NCI-H774 (cell line): ENCODE measurements at places on chromosomes 2 and 18.

DNA sequence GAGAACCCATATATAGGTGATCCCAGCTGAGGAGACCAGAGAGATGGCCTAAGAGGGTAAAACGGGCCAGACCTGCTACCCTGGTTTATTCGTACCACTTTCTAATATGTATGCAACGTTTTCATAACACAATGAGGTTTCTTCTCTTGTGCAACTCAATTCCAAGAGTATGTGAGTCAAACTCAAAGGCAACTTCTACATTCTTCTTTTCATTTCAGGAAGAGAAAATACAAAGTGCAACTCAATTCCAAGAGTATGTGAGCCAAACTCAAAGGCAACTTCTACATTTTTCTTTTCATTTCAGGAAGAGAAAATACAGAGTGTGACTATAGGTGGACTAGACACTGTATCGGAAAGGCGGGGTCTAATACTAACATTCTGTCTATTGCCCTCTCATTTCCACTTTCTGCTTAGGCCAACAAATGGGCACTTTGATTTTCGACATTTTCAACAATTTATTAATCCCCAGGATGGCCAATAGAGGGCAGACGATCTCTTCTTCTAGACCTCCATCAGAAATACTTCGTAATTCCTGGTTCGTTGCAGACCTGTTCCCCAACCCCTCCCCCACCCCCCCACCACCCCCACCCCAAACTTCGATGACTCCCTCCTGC, 3.7 kb upstream of the CRIM1 start:
- peak; percentile 30 for DNase-seq

DNA sequence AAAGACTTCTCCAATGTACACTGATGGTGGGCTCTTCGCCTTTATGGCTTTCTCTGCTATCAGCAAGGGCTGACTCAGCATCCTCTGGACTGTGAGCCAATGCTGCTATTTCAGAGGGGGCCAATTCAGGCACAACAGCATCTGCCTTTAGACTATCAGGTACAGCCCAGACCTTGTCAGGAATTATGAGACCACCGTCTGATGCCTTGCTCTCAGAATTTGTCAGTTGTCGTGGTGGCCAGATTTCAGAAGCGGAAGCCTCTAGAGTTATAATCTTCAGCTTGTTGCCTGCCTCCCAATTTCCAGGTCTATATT, 92.7 kb downstream of the ALPK2 start:
- no peak for DNase-seq

DNA sequence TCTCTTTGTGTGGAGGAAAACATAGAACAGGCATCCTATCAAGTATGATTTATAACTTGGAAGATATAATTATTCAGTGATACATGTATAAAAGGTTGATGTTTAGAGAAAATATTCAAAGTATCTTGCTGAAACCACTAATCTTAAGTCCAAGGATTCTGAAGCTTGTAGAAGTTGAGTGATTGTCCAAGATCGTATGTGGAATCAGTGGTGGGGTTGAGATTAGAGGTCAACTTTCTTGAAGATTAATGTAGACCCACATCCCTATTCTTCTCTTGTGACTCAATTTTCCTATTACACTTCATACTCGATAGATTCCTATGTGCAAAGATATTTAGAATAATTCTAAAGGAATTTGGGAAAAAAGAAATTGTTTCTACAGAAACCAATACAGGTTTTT, 1565.9 kb upstream of the ACVR2A start:
- DNase-seq, result no peak

GRCh38 chr2:30425326-30425725, 21.7 kb upstream of the LCLAT1 start:
- no peak for DNase-seq

GRCh38 chr2:224883172-224883516, 159.1 kb downstream of the DOCK10 start:
- DNase-seq, result no peak
